NCI-H1930 (cell line): ENCODE measurements at places on chromosomes 2 and 18.

- peak; percentile 21 for DNase-seq
Observed at GRCh38 chr2:160252278-160252887, 52.3 kb upstream of the ITGB6 start.

DNA sequence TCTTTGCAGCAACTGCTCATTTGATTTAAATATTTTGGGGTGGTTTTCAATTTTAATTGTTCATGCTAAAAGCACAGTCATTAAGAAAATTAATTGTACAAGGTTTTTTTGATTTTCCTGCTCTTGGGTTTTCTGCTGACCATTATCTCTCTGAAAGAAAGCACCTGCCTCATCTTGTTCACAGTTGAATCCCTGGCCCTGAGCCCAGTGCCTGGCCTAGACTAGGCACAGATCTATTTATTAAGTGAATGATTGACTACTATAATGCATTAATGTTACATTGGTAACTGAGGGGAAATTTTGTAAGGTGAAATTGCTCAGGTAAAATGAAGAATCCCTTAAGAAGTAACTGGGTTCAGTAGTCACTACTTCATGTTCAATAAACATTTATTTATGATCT, 22.0 kb downstream of the IL1RL2 start:
- DNase-seq: no peak

DNA sequence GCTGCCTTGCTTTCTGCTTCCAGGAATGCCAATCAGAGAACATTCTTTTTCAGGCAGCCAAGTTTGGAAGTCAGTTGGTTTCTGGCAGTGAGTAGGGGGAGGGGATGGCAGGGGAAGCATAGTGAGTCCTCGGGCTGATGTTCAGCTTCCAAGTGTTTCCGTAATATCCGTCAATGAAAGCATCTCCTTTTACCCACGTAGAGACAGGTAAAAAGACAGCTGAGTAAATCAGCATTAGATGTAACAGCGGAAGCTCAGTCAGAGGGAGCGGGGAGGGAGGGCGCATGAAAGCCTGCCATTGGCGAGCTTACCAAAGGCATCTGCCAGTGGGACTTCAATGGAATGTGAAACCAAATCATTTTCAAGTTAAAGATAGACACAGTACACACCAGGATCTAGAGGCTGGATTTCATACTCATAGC, 117.1 kb upstream of the DTNA start:
- no peak for DNase-seq

DNA sequence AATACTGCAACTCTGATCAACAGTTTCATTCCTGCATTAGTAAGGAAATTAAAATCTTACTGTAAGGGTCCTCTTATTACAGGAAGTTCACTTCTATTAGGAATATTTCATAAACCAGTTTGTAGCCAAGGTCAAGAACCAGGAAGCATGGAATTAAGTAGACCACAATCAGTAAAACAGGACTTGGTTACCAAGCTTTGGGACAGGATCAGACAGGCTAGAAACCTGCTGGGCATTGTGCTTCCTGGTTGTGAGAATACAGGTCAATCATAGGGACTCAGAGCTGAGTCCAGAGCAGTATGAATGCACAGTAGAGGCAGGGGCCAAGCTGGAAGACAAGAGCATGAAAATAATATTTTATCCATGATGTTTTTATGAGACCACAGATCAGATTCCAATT, 248.0 kb downstream of the IKZF2 start:
- DNase-seq: no peak

- DNase-seq: no peak
Observed at GRCh38 chr18:57918601-57919000, 115.5 kb upstream of the ATP8B1 start.

DNA sequence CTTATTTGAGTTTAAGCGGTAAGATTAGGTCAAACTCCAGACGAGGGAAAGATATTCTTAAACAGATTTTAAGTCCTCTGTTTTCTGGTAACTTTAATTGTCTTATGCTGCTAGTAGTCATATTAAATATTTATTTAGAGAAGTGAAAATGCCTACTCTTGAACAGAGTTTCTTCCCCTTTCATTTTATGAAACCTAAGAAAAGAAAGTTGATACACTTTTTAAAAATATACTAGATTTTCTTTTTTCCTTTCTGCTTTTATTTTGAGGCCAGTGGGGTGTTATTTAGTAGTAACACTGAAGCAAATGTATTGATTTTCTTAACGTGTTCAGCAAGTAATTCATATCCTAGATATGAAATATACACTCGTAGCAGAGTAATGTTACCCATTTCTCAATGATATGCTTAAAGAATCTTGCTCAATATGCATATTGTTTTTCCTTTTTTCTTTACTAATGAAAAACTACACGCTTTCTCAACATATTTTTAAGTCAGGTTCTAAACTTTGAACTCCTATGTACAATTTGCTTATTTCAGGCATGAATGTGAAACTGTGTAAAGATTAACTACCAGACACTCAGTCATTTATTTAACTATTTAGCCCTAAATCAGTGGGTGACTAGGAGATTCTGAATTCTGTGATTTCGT, 691 bp downstream of the KYNU start:
- DNase-seq: no peak

- no peak for DNase-seq
Observed at GRCh38 chr2:85156619-85157018, 23.4 kb downstream of the TCF7L1 start.

GRCh38 chr2:84768840-84769239, 112.0 kb downstream of the TRABD2A start:
- DNase-seq: no peak

DNA sequence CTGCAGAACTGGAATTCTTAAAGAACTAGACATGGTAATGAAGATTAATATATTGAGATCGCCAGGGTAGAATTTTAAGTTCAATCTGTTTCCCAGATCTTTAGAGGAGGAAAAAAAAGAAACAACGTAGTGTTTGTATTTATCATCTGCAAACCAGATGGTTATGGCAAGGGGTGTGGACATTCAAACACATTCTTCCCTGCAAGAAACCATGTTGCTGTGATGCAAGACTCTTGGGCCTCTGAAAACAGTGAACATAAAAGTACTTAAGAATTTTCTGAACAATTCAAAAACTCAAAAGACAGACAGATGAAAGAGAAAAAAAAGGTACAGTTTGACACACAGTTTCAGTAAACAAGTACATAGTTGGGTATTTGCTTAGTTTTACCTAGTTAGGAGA, 35.6 kb downstream of the COL5A2 start:
- DNase-seq: no peak

GRCh38 chr2:107062599-107063220, 176.7 kb upstream of the ST6GAL2 start:
- no peak for DNase-seq

GRCh38 chr2:24708537-24709152, 84.5 kb downstream of the PTRHD1 start:
- DNase-seq: no peak

DNA sequence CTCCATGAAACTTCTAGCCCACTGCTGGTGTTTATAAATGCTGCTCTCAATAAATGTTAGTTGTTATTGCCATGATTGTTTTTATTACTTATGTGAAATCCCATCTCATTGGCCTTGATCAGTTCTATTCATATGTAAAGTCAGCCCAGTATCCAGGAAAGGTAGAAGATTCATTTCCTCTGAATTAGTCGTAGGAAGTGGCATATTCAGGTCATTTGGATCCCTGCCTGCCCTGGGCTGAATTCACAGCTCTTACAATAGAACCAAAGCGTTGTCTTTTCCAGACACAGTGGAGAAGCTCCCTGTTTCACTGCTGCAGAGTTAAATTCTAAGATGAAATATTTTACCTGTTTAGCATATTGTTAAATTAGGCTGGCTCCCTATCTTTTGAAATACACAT, 70.3 kb downstream of the MAIP1 start:
- no peak for DNase-seq

GRCh38 chr2:20580690-20581437, 70.0 kb downstream of the HS1BP3 start:
- no peak for DNase-seq

GRCh38 chr2:176097820-176098365, 1.7 kb upstream of the HOXD12 start:
- DNase-seq: no peak

GRCh38 chr2:3180082-3180908, 197.3 kb downstream of the EIPR1 start:
- no peak for DNase-seq

GRCh38 chr2:70523996-70524965, 29.3 kb downstream of the TGFA start:
- no peak for DNase-seq

DNA sequence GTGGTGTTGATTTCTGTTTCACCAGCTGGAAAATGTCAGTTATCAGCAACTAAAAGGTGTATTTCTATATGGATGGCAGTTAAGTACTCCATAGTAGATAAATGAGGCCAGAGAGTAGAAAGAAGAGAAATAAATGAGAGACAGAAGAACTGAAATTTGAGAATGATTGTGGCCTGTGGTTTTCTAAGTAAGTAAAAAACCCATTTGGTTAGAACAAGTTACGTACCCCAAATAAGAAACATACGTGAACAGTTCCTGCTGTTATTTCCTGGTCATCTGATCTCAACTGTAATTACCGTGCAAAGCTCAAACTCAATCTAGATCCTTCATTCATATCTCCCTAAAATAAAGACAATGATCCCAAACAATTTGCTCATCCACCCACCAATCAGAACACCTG, 181.3 kb downstream of the PID1 start:
- no peak for DNase-seq

- no peak for DNase-seq
Observed at GRCh38 chr18:64416990-64417389, 268.1 kb upstream of the LINC00305 start.

DNA sequence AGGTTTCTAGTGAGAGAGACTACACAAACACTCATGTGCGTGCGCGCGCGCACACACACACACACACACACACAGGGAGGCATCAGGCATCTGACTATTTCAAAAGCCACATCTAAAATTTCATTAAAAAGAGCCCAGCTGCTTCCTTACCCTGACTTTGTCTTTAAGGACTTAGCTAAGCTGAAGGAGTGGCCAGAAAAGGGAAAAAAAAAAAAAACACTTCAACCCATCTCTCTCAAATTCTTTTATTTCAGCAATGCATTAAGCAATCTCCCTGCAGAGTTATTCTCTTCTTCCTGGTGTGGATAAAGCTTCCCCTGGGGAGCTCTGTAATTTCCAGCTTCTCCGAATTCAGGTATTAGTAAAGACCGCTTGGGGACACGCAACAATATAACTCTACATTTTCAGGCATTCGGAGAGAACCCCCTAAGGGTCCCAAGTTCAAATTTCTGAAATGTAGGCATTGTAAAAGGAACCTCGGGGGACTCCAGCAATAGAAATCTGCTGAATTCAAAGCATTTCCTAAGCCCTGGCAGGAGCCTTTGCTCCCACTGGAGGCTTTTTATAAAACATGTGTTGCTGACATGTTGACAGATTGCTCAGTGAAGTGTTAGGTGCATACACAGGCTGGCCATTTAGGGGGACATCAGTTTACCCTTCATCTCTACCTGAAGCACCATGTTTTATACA, 67.0 kb downstream of the ZNF521 start:
- no peak for DNase-seq

GRCh38 chr2:138277062-138277461, 224.5 kb upstream of the SPOPL start:
- DNase-seq: no peak

DNA sequence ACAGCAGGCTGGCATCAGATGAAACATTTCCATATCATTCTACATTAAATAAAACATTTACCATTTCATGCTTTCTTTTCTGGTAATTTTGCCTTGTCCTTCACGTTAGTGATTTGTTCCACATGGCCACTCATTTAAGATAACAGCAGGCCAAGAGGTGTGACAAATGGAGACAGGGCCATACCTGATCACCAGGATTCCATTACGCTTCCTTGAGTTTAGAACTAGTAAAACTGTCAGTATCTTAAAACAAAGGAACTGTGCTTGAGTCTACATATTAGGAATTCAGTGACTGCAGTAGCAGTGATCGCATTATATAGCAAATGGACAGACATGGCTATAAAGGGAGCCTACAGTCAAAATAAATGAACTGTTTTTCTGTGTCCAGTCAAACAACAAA, 155.1 kb upstream of the FSHR start:
- no peak for DNase-seq

DNA sequence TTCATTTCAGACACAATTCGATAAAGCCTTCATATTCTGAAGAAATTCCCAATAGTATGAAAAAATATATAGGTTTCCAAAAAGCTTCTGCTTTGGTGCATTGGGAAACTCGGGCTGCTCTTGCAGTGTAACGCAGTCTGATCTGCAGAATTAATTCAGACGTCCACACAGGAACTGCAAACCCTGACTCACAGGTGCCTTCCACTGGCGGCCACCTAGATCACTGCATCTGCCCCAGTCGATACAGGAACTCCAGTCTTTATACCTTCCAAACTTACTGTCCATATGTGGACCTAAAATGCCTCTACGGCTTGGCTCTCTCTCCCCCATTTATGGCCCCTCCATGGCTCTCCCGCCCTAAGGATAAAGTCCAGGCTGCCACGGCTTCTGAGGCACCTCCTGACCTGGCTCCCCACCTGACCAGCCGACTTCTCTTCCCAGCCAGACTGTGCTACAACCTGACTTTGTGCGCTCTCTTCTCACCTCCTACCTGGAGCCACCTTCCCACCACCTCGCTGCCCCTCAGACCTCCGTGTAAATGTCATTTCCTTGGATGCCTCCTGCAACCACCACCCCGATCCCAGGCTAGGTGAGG, 39.7 kb downstream of the L3MBTL4 start:
- no peak for DNase-seq

DNA sequence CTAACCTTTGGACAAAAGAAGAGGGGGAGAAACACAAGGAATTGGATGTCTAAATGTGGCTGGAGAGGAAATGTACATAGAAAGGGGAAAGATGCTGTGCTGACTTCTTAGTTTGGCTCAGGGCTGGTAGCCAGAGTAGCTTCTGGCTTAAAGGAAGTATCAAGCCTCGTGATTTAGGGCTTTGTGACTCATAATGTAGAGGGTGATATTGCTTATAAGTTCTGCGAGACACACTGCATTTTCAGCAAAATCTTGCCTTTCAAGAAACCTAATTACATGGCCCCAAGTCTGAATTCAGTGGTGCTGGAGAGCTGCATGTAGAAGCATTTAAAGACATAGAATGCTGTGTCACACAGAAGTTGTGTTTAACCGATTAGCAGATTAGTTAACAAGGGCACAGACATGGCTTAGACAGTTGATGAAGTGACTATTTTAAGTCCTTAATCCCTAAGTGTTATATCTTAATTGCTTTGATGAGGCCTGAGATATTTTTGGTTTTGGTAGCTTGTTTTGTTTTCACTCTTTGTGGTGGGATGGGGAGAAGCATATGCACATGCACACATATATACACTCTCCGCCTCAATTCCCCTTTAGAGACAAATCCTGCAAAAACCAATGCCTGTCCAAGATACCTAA, 66.4 kb downstream of the EPAS1 start:
- DNase-seq: no peak
